ENCODE measurements at places on chromosomes 3 and 15. TPM values are rescaled to one million over a fixed set of nuclear protein-coding genes. Genes with fewer than 3 reads are reported as not detected.

Gene LMAN1L
- not detected for total RNA-seq

Gene MKRN3
- not detected for total RNA-seq

Gene A4GNT
- total RNA-seq = not detected

Gene DTWD1
- 31.0 TPM for total RNA-seq

Gene WDR49
- total RNA-seq = 0.54 TPM

All from MCF 10A (cell line).